ENCODE measurements at places on chromosomes 2 and 18. TPM values are rescaled to one million over a fixed set of nuclear protein-coding genes. Genes with fewer than 3 reads are reported as not detected.

Gene UGT1A6
- total RNA-seq: not detected

Gene CNRIP1
- total RNA-seq: not detected

Gene LIMS4
- 3.3 TPM for total RNA-seq

Gene ASAP2
- total RNA-seq: 0.26 TPM
